Naive B cell (primary cell): ENCODE measurements at places on chromosomes 12 and 14. TPM values are rescaled to one million over a fixed set of nuclear protein-coding genes. Genes with fewer than 3 reads are reported as not detected.

The SPRING1 gene
- 26.9 TPM for polyA plus RNA-seq

The BORCS5 gene
- 11.6 TPM for polyA plus RNA-seq

The RNASE3 gene
- polyA plus RNA-seq, result not detected

The NID2 gene
- not detected for polyA plus RNA-seq

The HSPB8 gene
- polyA plus RNA-seq, result not detected

The DIO2 gene
- polyA plus RNA-seq, result not detected

The TBC1D30 gene
- polyA plus RNA-seq, result not detected

The CCND2 gene
- polyA plus RNA-seq, result 7.3 TPM

The MDGA2 gene
- polyA plus RNA-seq, result not detected

The FKBP3 gene
- 73.4 TPM for polyA plus RNA-seq

The ATP2B1 gene
- polyA plus RNA-seq, result 98.8 TPM

The COA8 gene
- 50.8 TPM for polyA plus RNA-seq

The KRT5 gene
- polyA plus RNA-seq, result not detected

The CDH24 gene
- not detected for polyA plus RNA-seq

The REC8 gene
- polyA plus RNA-seq, result 3.6 TPM

The PTPRQ gene
- polyA plus RNA-seq, result not detected

The CRIP1 gene
- polyA plus RNA-seq, result 368 TPM

The CD4 gene
- 1.6 TPM for polyA plus RNA-seq

The MYH6 gene
- not detected for polyA plus RNA-seq

The FAM90A1 gene
- polyA plus RNA-seq, result not detected

The CELA1 gene
- polyA plus RNA-seq, result not detected

The SSTR1 gene
- polyA plus RNA-seq, result not detected
